ENCODE measurements at places on chromosomes 2 and 18. TPM values are rescaled to one million over a fixed set of nuclear protein-coding genes. Genes with fewer than 3 reads are reported as not detected.

DNA sequence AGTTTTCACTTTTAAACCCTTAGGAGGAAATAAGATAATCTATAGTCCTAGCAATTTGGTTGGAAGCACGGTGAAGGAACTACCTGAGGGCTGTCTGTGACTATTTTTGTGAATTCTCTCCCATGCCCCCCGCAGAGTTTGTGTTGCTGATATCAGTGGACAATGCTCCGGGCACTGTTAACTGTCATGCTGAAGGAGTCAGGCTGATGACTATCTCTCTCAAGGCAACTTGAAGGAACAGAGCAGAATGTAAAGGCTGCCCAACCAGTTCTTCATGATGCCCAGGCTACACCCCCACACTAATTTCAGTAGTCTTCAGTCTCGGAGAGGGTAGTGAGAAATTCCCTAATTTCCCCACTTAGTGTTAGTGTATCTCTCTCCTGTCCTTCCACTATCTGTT lies 21.6 kb upstream of the RAB6C start:
- no peak for DNase-seq

VRK2 gene
- polyA plus RNA-seq: 22.7 TPM

- no peak for DNase-seq
These were observed 85.3 kb upstream of the RAB27B start for GRCh38 chr18:54742659-54743604.

TMEM198 gene
- 3.0 TPM for polyA plus RNA-seq

- no peak for DNase-seq
These were observed 68.0 kb downstream of the NPAS2 start for GRCh38 chr2:100887713-100888495.

GRCh38 chr2:42494355-42495233 lies 812 bp upstream of the KCNG3 start:
- peak; percentile 71 for DNase-seq

- DNase-seq: no peak
These were observed 1.7 kb downstream of the PJVK start for GRCh38 chr2:178452870-178453269.

GRCh38 chr18:26804519-26804918 lies 61.0 kb downstream of the AQP4 start:
- DNase-seq: no peak

GRCh38 chr2:185202945-185203528 lies 535.6 kb upstream of the FSIP2 start:
- no peak for DNase-seq

- no peak for DNase-seq
These were observed 141.3 kb upstream of the NOSTRIN start for GRCh38 chr2:168660870-168661862.

DNA sequence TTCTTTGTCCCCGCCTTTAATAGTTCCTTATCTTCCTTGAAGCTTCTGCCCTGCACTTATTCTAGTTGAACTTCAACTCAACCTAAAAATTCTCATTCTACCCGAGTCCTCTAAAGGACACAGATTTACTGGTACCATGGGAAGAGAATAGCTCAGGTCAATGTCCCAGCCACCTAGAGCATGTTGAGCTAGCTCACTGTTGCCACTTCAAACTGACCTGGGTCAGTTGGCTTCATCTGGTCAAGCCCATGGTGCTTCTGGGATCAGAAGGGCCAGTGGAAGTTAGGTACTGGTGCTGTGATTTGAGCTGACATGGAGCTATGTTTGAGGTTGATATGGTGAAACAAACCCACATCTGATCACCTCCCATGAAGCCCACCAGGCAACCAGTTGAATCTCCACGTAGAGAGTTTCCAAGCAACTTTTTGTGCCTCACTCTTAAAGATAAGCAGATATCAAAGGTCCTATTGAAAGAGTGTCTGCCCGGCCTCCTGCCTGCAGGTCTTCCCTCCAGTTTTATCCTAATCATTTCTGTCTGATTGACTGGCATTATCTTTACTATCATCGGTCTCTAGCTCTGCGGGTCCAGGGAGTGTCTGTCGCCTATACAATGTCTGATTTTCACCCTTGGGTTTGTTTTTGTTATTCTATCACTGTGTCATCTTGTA lies 17.2 kb downstream of the GREB1 start:
- no peak for DNase-seq

REG1B gene
- polyA plus RNA-seq: not detected

DNA sequence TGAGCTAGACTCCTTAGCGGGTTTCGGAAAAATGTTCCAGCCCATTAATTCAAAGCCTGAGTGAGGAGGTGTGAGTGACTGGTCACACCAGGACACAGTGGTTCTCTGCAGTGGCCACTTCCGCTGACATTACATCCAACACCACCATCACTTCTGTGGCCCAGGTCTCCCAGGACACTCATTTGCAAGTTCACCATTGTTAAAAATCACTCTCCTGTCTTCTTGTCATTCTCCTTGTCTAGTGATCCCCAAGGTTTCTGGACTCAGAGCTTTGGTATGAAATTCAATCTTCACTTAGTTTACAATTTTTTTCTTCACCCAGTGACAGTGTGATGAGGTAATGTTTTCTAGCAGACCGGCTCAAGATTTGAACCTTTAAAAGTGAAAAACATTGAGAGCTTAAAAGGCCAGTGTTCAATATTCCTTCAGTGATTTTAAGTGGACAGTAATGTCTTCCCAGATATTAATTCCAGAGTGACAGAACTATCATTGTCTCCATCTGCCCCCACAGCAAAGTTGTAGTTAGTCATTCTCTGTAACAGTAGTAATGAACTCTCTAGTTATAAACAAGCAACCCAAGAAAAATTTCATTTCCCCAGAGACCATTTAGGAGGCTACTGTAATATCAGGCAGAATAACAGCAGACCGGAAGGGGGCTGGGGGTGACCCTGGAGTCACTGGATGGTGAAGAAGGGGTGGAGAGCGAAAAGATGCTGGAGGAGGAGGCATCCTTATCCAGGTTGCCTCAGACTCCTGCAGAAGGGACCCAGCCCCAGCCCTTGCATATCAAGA lies 164.9 kb downstream of the GFPT1 start:
- DNase-seq: no peak

- no peak for DNase-seq
These were observed 831 bp upstream of the D2HGDH start for GRCh38 chr2:241733391-241734207.

All from left renal pelvis (tissue), 4 donors.